ENCODE measurements at places on chromosomes 3 and 15.

DNA sequence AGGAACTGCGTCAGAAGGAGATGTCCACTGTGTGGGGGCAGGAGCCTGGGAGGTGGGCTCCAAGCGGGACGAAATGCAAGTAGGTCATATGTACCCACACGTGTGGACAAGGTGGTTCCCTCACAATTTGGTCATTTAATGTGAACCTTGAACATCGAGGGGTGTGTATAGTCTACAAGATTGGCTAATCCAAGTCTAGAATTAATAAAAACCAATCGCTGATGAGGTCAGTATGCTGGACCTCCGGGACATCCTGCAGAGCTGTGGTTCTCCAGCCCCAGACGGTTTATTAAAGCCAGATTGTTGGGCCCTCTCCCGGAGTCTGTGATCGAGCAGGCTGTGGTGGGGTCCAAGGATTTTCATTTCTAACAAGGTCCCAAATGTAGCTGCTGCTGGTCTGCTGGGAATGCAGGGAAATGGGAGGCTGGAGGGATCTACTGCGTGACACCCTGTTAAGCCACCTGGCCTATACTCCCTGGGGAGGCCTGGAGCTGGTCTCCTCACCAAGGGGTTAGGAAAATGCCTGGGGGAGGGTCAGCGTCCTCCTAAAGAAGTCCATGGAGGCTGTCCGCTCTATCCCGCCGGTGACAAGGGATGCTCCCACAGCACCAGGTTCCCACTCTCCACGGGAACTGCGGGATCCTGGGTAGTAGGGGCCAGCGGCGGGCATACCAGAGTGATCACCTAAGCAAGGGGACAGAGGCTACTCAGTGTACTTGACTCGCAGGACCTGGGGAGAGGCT is 25.1 kb downstream of the PCSK6 start:
- no peak for DNase-seq

DNA sequence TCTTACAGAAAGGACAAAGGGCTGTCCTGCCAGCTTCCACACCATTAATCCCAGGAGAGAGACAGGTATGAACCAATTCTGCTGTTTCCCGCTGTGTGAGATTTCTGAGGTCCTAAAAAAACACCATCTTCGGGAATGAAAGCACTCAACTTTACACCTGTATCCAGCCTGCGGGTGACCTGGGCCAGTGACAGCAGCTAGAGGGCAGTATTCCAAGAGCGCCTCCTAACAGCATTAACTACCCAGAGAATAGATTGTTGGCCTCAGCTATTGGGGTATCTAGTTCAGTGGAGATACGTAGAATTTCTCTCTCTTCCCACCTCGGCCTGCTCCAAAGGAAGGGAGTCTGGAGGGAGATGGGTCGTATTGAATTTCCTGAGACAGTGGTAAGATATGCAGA is 55.1 kb downstream of the WDR76 start:
- DNase-seq: no peak

DNA sequence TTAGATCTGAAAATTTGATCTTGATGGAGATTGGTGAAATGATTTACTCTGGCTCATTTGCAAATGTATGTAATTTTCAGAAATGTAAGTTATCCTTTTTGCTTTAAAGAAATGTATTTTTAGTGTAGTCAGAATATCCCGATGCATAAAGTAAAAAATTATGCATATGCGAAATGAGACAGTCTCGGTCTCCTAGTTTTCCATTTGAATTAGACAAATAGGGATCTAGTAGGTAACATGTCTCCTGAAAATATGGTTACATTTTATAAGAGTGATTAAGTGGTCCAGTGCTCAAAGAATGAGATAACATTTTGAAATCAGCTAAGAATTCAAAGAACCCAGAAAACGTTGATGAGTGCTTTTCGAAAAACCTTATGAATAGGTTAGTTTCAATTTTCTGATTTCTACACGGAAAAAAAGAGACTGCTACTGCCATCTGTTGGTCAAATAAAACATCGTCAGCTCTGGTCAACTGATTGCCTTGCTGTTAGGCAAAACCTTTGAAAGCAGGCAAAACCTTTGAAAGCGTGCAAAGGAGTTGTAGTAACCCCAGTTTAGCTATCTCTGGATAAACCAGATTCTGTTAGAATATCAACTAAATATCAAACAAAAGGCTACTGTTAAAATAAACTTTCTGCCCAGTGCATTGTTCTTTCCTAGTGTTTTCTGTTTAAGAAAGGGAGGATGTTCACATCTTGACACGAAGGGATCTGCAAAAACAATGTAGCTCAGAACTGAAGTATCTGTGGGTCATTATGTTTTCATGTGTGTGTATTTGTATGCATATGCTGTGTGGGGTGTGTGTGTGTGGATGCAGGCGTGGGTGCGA is 59.3 kb upstream of the CHMP2B start:
- DNase-seq: no peak

DNA sequence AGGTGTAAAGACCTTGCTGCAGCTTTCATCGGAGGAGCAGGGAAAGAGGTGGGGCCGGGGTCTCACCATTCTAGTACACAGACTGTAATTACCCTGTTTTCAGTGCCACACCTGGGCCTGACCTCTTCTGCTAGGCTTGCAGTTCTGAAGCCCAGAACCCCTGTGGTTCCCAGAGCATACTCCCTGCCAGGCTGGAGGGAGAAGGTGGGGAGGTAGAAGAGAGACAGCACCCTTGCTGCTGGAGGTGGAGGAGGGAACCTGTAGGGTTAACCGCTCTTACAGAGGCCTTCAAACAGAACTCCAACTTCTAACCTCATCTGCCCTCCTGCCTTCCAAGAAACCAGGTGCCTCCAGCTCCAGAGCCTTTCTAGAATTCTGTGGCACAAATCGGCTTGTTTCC is 27.0 kb downstream of the PCOLCE2 start:
- no peak for DNase-seq

GRCh38 chr3:196219194-196219969 is 3.0 kb downstream of the SLC51A start:
- no peak for DNase-seq

DNA sequence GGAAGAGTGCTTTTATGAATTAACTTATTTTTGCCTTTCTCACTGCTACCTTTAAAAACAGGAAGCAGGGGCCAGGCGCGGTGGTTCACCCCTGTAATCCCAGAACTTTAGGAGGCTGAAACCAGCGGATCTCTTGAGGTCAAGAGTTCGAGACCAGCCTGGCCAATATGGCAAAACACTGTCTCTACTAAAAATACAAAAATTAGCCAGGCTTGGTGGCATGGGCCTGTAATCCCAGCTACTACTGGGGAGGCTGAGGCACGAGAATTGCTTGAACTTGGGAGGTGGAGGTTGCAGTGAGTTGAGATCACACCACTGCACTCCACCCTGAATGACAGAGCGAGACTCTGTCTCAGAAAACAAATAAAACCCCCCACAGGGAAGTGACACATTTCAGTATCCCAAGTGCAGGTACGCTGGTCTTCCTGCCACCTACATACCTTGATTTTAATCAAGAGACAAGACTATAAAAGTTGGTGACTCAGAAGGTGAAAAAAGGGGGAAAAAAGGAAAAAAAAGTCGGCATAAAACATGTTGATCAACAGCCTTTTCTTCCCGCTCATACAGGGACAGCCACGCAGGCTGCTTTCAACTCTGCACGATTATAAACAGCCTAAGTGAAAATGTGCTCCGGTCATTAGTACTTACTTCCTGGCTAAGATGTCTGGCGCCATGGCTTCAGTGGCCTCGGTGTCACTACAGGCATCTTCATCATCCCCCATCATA is 18.8 kb downstream of the PPP1R2 start:
- DNase-seq: no peak

GRCh38 chr15:85906640-85907039 is 111.9 kb upstream of the KLHL25 start:
- no peak for DNase-seq

GRCh38 chr3:16449369-16449768 is 64.1 kb downstream of the RFTN1 start:
- no peak for DNase-seq

DNA sequence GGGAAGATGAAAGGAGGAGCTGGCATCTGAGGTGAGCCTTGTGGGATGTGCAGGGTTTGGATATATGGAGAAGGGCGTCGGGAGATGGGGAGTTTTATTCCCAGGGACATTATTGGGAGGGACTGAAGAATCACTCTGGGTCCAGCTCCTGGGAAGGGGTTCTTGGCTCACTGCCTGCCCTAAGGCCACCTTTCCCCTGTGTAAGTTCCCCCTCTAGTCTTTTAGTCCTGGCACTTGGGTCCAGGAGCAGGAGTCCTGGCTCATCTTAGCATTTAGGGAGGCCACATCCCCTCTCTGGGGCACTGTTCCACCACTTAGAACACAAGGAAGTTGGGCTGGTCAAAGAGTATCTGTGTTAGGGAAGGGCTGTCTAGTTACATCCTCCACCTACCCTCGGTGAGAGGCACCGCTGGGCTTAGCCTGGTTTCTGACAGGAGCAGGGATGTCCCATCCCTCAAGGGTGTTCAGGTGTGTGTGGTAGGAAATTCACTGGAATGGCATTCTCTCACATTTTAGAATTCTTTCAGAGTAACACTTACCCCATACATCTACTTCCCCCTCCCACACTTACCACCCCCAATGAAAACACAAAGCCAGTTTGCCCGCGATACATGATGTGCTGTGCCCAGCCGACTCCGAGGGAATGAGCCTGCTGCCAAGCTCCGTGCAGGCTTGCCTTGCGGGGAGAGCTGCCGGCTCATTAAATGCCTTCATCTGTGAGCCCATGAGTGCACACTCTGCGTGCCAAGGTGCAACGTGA is 86.7 kb downstream of the FAM43A start:
- DNase-seq: no peak

DNA sequence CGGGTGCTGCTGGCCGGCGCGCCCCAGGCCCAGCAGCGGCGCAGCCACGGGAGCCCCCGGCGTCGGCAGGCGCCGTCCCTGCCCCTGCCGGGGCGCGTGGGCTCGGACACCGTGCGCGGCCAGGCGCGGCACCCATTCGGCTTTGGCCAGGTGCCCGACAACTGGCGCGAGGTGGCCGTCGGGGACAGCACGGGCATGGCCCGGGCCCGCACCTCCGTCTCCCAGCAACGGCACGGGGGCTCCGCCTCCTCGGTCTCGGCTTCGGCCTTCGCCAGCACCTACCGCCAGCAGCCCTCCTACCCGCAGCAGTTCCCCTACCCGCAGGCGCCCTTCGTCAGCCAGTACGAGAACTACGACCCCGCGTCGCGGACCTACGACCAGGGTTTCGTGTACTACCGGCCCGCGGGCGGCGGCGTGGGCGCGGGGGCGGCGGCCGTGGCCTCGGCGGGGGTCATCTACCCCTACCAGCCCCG is 777 bp downstream of the LOXL1 start:
- DNase-seq: no peak
